ENCODE measurements at places on chromosomes 2 and 18.

DNA sequence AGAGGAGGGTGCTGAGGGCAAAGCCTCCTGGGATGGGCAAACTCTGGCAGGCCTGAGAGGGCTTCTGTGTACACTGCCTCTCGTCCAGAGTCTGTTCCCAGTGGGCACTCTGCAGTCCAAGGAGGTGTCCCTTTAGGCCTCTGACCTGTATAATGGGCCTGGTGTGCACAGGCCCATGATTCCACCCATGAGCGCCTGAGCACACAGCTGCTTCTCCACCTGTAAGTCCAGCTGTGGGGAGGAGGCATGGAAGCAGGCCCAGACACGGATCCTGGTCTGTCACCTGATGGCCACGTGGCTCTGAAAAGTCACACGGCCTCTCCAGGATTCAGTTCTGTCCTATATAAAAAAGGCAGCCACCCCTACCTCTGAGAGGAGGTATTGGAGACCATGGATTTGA is 57.0 kb downstream of the PARD6G start:
- DNase-seq: no peak

GRCh38 chr2:48471048-48471474 is 58.9 kb upstream of the STON1 start:
- DNase-seq: no peak

DNA sequence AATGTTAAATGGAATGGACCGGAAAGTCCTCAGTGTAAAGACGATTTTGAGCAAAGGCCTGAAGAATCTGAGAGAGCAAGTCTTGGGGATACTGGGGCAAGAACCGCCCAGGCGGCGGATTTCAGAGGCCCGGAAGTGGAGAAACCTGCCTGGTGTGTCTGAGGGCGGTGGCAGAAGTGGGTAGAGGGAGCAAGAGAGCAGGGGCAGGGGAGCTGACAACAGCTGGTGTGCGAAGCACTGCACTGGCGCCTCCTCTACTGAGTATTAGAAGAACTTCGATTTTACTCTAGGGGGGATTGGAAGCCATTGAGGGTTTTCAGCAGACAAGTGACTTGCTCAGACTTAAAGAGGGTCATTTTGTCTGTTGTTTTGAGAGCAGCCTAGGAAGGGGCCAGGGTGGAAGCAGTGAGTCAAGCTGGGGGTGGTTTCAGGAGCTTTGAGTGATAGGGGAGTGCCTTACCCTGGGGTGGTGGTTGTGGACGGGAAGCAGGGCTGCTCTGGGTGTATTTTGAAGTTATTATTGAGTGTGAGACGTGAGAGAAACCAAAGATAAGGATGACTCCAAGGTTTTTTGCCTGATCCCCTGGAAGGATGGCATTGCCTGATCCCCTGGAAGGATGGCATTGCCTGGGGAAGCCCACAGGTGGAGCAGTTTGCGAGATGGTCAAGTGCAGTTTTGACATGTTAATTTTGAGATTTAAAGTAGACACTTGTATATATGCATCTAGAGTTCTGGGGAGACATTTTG is 52.5 kb downstream of the ZNF236 start:
- DNase-seq: no peak

DNA sequence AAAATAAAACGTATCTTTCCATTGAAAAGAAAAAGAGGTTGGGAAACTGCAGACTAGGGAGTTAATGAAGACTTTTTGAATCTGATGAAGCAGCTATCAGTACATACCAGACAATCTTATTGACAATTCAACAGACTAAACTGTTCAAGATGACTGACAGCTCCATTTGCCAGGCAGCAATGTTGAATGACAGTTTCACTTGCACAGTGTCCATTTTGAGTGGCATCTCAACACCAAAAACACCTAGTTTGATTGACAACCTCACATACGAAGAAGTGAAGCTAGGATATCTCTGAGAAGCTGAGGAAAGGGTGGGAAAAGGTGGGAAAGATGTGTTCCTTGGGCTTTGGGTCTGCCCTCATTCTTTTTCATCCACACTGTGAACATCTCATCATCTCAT is 315.0 kb upstream of the SYT4 start:
- DNase-seq: no peak

GRCh38 chr2:154696810-154697417 is 1.6 kb upstream of the KCNJ3 start:
- no peak for DNase-seq

DNA sequence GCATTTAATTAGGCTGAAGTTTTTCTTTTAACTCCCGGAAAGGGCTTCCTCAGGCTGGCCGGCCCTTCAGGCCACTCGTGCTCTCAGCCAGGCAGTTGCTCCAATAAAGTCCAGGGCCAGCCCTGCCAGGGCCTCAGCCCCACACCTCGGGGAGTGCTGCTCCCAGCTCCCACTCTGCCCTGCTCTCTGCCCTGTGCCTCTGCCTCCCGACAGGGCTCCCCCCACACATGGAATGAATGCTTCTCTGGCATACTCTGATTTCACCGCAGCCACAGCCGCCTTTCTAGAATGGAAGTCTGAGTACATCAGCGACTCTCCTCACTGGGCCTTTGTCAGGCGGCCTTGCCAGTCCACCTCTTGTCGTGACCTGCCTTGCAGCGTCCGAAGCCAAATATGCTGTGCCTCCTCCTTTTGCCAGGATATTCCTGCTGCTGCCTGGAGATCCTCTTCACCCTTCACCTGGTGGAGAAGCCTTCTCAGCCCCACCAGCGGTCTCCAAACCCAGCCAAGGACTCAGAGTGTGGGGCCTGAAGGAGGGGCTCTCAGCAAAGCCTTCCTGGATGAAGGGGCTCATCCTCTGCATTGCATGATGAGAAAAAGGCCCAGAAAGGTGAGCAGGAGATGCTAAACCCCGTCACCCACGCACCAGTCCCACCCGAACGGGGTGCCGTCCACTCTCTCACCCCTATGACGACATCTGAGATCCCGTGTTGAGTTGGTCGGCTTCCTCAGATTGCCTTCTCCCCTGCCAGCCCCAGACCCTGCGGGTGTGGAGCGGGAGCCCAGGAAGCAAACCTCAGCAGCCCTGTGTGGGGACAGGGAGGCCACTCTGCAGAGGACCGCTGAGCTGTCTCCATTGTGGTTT is 472.7 kb upstream of the HS6ST1 start:
- DNase-seq: no peak

DNA sequence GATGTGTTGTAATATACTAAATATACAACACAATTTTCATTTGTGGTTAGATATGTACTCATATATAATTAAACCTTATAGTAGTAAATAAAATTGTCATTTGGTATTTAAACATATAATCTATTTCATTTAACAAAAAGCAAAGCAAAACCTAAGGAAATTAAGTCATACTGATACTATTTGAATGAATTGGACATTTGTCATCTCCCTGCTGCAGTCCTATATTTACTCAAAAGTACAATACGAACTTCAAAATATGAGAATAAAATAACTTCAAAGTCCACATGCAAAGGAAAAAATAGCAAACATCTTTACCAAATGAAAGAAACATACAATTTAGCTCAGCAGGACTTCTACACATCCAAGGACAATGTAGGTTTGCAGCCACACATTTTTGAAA is 11.8 kb upstream of the HAT1 start:
- no peak for DNase-seq

DNA sequence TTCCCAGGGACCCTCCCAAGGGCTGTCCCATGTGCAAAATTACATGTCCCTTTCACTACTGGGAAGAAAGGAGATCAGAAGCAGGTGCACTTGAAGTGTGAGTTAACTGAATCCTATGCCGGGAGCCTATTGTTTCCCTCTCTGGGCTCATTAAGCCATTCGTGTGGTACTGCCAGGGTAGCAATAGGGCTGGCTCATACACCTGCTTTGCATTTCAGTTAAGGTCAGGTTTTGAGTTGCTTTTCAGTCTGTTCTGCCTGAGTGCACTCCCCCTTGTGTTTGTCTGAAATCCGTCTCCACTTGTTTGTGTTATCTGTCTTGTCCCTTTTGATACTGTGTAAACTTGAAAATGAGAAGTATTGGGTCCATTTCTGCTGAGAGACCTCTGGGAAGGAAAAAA is 1232.6 kb upstream of the NRXN1 start:
- DNase-seq: no peak

DNA sequence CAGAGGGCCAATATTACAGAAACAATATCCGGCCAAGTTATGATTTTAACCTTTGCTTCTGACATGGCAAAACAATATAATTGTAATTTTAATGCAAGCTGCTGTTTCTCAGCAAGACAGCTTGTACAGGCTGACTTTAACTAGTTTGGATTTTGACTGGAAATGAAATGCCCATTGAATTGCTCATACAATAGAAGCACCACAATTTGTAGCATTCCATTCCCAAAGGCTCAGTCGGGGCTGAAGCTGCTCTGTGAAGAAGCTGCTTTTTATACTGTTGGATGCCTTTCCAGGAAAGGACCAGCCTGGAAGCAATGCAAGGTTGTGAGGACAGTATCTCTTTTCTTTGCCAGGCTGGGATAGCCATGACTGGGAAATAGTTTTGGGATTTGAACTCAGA is 677.0 kb upstream of the FANCL start:
- no peak for DNase-seq

- DNase-seq: no peak
These were observed 440.7 kb upstream of the MMADHC start for GRCh38 chr2:150028322-150028721.

All from omental fat pad (tissue), 4 donors.